HAP-1 (cell line): ENCODE measurements at places on chromosomes 11 and 22.

- no peak for DNase-seq
These were observed 6.2 kb upstream of the APOL1 start for GRCh38 chr22:36246718-36247117.

- no peak for DNase-seq
These were observed 191.1 kb downstream of the NTM start for GRCh38 chr11:131561501-131561900.

- DNase-seq = peak; percentile 85
These were observed 11.8 kb upstream of the UVRAG start for GRCh38 chr11:75802913-75803820.

GRCh38 chr11:70628855-70629844 is 230.8 kb downstream of the CTTN start:
- DNase-seq = no peak

- no peak for DNase-seq
These were observed 239.2 kb downstream of the METTL15 start for GRCh38 chr11:28347371-28347770.

DNA sequence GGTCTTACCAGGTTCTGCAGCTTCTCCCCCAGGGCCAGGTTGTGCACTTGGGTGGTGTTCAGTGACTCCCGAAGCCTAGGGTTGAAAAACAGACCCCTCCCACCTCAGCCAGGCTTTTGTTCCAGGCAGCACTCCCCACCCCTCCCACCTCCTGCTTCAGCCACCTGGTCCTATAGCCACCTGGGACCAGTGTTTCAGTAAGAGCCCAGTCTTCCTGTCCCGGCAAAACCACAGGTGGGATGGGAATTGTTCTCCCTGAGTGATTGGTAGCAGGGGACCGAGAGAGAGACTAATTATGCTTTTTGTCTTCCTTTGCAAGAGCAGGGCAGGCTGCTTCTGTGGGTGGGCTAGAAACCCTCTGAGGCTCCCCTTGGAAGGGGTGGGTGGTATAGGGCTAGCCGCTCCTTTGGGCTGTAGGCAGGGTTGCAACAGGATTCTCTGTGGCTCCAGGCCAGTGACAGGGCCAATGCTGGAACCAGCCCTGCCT is 8.5 kb upstream of the NAALADL1 start:
- no peak for DNase-seq

- no peak for DNase-seq
These were observed 6.0 kb upstream of the OMP start for GRCh38 chr11:77096591-77097019.

- DNase-seq = no peak
These were observed 828.6 kb downstream of the TBC1D22A start for GRCh38 chr22:47591016-47591415.

- DNase-seq = peak; percentile 43
These were observed 13.7 kb upstream of the SEC14L3 start for GRCh38 chr22:30485362-30485988.

- DNase-seq = no peak
These were observed 20.6 kb downstream of the SLC5A1 start for GRCh38 chr22:32063701-32064100.

GRCh38 chr11:45928535-45929215 is 6.2 kb downstream of the LARGE2 start:
- no peak for DNase-seq

GRCh38 chr11:75474240-75474639 is 41.2 kb upstream of the KLHL35 start:
- no peak for DNase-seq

DNA sequence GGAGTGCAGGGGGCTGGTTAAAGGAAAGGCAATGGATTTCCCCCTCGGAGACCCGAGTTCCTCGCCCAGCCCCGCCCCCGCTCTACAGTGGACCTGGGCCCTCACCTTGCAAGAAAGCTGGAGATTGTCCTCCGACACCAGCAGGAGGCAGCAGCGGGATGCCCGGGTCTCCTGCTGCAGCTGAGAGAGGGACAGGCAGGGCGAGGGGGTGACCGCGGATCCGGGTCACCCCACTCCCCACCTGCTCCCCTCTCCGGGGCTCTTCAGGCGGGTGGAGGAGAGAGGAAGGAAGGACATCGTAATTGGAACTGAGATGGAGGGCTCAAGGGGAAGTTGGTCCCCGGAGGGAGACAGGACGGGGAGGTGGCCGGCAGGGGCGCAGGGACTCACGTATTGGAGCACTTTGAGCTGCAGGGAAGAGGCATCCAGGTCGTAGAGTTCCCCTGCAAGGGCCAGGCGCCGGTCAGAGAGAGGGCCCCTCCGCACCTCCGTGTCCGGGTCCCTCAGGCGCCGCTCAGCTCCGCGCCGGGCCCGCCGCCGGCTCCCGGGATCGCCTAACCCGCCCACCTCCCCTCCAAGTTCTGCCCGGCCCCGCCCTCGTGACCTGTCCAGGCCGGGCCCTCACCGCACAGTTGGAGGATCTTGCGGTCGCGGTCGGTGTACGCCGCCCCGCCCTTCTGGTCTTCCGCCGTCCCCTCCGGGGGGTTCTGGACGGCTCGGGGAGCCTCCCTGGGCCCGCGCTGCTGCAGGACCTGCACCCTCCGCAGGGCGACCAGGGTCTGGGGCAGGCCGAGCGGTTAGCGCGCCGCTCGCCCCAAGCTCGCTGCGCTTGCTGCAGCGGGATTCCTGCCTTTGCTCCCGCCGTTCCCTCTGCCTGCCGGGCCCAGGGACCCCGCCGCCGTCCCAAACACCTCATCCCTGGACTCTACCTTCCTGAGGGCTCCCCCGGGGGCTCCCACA is 84.1 kb downstream of the PDE2A start:
- peak; percentile 83 for DNase-seq

GRCh38 chr11:128472128-128473089 is 114.9 kb downstream of the ETS1 start:
- DNase-seq = no peak

GRCh38 chr22:20644071-20644642 is 129.8 kb upstream of the SERPIND1 start:
- no peak for DNase-seq

- no peak for DNase-seq
These were observed 2.8 kb upstream of the APOC3 start for GRCh38 chr11:116826751-116827431.

DNA sequence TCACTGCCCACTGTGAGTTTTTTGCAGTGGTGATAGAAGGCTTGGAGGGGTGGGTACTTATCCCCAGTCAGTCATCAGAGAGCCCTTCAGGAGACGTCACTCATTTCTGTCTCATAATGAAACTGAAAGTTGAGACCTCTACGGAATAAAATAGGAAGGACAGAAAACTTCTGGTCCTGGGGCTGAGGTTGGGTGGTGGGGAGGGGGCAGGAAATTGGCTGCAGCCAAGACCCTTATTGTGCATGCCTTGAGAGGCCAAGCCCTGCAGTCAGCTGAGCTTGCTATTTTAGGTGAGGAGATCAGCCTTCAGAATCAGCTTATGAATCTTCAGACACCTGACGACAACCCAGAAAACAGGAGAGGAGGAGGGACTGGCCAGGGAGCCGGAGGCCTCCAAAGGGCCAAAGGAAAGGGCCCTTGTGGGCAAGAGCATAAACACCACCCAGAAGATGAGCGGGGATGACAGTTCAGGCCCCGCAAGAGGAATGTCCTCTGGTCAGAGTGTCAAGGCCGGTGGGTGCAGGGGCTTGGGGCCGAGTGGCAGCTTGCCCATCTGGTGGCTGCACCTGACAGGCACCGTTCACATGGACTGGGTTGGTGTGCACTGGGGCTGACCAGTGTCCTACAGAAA is 17.9 kb upstream of the ADA2 start:
- DNase-seq = no peak

GRCh38 chr11:65745049-65745448 is 24.5 kb upstream of the RNASEH2C start:
- no peak for DNase-seq

GRCh38 chr11:64070314-64070681 is 34.6 kb downstream of the FLRT1 start:
- peak; percentile 45 for DNase-seq

DNA sequence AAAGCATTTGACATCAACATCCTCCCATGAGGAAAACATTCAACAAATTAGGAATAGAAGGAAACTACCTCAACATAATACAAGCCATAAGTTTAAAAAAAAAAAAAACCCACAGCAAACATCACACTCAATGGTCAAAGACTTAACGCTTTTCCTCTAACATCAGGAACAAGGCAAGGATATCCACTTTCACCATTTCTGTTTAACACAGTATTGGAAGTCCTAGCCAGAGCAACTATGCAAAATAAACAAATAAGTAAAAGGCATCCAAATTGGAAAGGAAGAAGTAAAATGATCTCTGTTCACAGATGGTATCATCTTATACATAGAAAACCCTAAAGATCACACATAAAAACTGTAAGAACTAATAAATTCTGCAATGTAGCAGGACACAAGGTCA is 13.1 kb downstream of the FXYD6 start:
- no peak for DNase-seq

DNA sequence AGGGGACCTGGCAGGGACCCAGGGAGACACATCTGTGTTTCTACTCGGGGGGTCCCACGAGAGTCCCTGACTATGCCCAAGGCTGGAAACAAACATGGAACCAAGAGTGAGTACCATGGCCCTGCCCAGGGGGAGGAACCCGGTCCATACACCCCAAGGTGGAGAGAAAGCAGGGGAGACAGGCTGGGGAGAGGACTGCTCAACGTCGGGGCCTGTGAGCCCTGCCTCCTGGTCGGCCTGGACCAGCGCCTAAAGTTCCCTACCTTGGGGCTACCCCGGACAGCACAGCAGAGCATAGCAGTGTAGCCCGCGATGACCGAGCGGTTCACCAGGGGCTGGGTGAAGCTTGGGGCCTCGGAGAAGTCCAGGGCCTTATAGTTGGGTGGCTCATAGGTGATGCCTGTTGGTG is 20.2 kb downstream of the MYBPC3 start:
- DNase-seq = no peak

DNA sequence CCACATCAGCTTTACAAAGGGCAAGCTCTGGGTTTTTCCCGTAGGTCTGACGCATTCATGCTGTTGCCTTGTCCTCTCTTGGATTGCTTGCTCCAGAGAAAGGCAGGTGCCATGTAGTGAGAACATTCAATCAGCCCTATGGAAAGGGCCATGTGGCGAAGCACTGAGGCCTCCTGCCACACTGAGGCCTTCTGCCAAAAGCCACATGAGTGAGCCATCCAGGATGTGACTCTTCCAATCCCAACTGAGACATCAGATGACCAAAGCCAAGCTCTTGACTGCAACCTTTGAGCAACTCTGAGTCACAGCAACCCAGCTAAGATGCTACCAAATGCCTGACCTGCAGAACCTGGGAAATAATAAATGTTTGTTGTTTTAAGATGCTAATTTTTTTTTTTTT is 9.0 kb upstream of the PANX3 start:
- DNase-seq = no peak

DNA sequence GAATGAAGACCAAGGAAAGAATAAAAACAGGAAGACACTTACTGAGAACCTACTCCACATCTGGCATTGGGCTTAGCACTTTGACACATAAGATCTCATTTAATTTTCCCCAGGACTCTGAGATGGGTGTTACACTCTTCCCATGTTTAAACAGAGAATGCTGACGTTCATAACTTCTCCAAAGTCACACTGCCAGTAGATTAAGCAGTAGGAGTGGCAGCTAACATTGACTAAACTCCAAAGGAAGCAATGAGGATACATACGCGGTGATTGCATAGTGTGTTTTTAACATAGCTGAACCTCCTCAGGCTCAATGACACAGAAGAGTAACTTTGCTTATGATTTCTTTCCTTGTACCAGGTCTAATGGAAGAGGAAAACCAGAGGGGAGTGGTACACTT is 14.5 kb upstream of the OR10V1 start:
- no peak for DNase-seq

DNA sequence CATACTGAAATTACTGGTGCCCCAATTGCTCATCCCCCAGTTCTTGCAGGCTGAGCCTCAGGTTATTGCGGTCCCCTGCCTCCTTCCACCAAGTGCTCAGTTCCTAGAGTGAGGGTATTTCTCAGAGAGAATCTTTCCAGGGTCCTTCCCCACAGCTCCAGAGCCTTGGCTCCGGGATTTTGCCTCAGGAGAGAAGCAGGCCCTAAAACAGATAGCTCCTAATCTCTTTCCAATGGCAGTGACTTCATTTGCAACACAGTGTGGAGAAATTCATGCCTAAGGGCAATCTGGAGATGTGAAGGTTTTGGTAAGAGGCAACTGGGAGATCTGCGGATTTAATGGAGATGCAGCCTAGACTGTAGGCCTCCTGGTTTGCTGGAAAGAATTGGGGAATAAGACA is 2.9 kb downstream of the NF2 start:
- DNase-seq = peak; percentile 55

DNA sequence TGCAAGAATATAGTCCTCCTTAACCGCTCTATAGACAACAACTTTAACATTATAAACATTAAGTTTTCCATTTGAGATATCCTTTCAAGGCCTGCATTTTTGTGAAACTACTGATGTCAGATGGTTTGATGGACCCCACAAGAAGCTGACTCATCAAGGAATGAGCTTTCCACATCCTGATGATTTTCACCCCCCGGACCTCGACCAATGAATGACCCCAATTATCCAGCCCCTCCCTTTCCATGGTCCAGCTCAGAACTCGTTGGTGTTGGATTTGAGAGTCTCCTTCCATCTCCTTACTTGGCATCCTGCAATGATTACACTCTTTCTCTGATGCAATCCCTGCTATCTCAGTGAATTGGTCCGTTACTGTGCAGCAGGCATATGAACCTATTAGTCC is 31.8 kb upstream of the GUCY1A2 start:
- DNase-seq = no peak

DNA sequence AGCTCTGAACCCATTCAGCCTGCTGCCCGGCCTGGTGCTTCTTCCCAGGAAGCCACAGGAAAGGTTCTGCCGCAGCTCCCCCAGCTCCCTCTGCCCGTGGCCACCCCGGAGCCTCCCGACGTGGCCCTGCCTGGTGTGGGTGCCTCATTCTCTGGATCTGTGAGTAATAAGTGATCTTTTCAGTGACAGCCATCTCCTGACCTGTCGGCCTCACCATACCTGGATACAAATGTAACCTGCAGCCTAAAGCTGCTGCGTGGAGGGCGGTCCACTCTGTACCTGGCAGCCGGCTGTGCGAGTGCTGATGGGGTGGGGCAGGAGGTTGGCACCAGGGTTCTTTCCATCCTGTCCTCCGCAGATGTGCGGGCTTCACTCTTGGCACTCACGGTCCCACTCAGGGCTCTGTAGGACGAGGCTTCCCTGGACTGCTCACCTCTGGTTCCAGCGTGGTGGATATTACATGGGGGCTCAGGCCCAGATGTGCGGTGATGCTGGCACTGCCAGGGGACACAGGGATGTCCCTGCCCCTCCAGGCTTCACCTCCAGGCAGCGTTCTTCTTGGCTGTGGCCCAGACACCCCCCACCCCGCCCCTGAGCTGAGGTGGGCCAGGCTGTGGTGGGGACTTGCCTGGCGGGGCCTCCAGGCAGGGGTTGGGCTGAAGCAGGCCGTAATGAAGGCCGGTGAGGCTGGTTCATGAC is 748.5 kb downstream of the BRD1 start:
- no peak for DNase-seq
